ENCODE measurements at places on chromosomes 1 and 21.

DNA sequence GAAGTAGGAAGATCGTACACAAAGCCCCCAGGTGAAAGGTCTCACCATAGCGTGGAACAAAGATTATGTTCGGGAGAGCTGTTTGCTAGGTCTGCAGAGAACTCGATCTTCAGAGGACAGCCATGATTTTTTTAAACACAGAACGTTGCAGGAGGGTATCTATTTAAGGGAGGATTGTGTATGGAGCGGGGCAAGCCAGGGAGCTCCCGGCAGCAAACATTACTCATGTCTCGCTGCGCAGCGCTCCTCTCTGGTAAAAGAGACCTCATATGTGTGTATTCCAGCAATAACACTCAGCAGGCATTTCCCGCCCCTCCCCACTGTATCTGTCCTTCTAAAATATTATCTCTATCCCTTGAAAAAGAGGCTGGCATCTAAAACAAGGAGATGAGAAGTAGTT is 2.7 kb downstream of the GLIS1 start:
- DNase-seq = no peak

DNA sequence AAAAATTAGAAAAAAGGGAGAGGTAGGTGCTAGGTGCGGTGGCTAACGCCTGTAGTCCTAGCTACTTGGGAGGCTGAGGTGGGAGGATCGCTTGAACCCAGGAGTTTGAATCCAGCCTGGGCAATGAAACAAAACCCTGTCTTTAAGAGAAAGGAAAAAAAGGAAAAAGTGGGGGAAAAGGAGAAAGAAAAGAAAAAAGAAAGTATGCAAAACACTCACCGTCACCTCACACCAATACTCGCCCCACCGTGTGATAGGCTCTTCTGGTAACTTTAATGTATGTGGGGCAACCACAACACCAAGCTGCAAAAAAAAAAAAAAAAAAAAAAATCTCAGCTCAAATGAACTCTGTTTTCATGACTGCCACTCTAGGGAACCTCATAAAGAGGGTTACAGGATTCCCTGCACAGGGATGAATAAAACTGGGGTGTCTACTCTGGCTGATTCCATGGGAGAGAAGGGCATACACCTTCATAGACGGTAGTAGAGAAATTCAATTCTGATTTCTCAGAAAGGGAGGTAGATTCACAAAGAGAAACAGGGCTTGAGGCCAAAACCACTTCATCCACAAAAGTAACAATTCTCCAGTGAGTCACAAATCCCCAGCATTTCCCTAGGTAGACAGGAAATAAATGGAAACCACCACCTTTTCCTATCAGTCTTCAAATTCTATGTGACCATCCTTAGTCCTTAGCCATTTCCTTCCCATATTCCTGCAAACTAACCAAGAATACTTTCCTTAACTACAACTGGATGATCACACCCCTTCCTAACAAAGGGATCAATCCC is 2.5 kb downstream of the MRPL9 start:
- DNase-seq = no peak

- DNase-seq = no peak
These were observed 229.3 kb downstream of the USH2A start for GRCh38 chr1:216193839-216194443.

GRCh38 chr1:18874600-18874999 is 15.1 kb upstream of the TAS1R2 start:
- DNase-seq = no peak

- no peak for DNase-seq
These were observed 2.7 kb upstream of the MPZL1 start for GRCh38 chr1:167718914-167719691.

DNA sequence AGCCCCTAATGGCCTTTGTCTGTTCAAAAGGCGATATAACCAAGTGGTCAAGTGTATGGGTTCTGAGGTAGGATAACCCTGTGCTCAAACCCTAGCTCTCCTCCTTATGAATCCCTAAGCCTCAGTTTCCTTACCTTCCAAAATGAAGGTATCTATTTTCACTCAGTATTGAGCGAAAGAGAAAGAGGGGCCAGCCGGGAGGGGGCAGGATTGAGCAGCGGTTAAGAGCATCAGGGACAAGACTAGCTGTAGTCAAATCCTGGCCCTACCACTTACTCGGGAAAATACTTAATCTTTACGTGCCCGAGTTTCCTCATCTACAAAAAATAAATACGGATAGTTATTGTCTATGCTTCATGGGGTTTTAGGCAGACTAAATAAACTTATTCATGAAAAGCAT is 25.7 kb downstream of the LY9 start:
- no peak for DNase-seq

DNA sequence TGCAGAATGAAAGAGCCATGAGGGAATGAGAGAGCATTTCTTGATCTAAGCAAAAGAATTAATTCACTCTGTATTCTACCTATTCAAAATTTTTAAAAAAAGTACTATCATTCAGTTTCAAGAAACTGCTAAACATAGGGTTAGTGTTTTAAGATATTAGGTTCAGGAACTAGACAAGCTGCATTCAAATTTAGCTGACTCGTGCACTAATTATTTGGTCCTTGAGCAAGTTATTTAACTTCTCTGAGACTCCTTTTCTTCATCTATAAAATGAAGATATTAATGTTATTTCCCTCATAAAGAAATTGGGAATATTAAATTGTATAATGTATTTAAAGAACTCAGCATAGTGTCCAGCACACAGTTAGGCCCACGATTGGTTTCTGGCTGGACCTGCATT is 75.0 kb upstream of the USH2A start:
- DNase-seq = no peak

DNA sequence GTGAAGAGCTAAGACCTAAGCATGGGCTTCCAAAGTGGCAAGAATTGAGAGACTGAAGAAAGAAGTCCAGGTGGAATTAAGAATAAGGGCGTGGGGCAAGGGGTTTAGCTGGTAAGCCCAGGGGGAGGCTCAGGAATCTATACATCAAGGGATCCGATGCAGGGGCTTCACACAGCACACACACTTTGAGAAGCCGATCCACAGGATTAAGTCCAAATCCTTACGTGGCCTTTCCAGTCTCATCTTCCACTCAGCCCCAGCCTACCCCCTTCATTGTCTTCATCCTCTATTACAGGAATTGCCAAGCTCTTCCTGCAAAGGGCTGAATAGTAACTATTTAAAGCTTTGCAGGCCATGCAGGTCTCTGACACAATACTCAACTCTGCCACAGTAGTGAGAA is 101.3 kb downstream of the TGFBR3 start:
- DNase-seq = no peak

- no peak for DNase-seq
These were observed 4.2 kb upstream of the CCT8 start for GRCh38 chr21:29077651-29078090.

DNA sequence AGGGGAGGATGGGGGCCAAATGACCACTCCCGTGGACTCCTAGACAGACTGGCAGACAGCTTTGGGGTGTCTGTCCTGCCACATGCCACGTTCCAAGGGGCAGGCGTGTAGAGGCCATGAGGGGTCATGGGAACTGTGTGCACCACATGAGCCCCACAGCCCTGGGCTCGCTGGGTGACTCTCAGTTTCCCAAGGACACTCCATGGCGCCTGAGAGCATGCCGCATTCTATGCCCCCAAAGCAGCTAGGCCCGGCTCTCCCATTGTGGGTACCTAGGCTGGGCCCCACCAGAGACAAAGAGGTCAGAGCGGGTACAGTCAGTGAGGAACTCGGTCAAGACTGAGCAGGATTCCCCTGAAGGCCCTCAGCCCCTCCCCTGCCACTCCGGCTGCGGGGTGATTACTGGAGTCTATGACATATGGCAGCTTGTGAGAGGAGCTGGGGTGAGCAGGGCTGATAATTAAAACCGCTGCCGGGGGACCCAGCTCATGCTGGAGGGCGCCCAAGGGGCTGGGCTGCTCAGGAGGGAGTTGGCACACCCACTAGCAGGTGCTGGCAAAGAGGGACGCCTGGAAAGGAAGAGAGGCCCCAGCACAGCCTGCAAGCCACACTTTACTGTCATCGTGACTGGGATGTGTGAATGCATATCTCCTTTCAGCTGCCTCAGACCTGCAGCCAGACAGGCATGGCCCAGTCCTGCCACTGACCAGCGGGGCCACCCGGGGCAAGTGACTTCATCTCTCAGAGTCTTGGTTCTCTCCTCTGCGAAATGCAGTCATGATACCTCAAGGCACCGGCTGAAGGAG is 8.4 kb downstream of the LRP8 start:
- DNase-seq = no peak

GRCh38 chr1:2874207-2874606 is 72.7 kb upstream of the TTC34 start:
- no peak for DNase-seq

- no peak for DNase-seq
These were observed 10.4 kb downstream of the BARHL2 start for GRCh38 chr1:90706437-90707362.

DNA sequence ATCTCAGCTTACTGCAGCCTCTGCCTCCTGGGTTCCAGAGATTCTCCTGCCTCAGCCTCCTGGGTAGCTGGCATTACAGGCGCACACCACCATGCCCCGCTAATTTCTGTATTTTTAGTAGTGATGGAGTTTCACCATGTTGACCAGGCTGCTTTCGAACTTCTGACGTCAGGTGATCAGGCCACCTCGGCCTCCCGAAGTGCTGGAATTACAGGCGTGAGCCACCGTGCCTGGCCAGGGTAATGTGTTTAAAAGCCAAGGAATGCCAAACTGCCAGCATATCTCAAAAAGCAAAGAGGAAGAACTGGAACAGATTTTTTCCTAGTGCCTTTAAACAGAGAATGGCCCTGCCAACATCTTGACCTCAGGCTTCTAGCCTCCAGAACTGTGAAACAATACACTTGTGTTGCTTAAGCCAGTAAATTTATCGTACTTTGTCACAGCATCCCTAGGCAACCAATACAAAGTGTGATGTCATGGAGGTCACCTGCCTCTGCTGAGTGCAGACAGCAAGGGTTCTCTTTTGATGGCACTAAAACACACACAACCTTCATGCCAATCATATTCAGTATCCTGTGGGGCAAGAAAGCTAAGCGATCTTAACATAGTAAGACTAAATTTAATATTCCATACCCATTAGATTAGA is 858.3 kb upstream of the TMPRSS15 start:
- DNase-seq = no peak

DNA sequence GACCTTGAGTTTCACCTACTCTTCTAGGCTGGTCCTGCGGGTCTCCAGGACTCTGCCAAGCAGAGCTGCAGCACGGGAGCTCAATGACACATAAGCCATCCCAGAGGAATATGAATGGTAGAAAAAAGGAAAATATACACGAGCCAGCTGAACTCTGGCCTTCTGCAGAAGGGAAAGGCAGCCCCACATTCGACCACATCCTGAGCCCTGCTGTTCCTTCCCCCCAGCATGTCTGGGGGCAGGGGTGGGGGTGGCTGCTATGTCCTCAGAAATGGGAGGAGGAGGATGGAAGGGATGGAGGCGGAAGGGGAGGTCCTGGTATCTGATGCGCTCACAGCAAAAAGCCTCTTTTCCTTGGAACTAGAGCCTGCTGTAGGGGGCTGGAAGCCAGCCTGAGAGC is 12.1 kb upstream of the KDF1 start:
- no peak for DNase-seq
